ENCODE measurements at places on chromosomes 1 and 21. TPM values are rescaled to one million over a fixed set of nuclear protein-coding genes. Genes with fewer than 3 reads are reported as not detected.

DNA sequence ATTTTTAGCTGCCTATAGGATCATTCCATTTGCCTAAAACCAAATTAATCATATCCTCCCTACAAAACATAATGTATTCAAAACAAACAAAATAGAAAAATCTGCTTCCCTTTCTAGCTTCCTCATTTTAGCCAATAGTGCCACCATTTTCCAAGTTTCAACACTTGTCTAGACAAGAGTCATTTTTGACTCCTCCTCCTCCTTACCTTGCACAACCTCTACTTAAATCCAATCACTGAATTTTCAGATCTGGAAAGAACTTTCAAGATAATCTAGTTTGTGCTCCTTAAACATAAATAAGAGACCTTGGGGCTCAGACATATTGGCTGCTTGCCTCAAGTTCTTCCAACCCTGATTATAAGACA is 7.4 kb downstream of the STX6 start:
- DNase-seq, result no peak

DNA sequence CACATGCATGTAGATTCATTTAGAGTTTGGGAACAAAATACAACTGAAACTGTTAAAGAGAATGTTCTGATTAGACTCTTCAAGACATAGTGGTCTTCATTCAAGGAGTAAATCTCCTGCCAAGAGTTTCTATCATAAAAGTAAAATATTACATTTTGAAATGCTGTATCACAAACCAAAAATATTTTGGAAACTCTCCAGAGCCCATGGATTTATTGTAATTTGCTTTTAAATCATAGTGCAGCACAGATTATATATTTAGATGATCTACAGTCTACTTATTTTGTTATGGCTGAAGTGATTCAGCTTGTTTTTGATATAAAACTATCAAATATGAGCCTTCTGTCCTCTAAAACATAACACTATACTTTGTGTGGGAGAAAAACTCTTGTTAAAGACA is 105.3 kb downstream of the DISP1 start:
- no peak for DNase-seq

DNA sequence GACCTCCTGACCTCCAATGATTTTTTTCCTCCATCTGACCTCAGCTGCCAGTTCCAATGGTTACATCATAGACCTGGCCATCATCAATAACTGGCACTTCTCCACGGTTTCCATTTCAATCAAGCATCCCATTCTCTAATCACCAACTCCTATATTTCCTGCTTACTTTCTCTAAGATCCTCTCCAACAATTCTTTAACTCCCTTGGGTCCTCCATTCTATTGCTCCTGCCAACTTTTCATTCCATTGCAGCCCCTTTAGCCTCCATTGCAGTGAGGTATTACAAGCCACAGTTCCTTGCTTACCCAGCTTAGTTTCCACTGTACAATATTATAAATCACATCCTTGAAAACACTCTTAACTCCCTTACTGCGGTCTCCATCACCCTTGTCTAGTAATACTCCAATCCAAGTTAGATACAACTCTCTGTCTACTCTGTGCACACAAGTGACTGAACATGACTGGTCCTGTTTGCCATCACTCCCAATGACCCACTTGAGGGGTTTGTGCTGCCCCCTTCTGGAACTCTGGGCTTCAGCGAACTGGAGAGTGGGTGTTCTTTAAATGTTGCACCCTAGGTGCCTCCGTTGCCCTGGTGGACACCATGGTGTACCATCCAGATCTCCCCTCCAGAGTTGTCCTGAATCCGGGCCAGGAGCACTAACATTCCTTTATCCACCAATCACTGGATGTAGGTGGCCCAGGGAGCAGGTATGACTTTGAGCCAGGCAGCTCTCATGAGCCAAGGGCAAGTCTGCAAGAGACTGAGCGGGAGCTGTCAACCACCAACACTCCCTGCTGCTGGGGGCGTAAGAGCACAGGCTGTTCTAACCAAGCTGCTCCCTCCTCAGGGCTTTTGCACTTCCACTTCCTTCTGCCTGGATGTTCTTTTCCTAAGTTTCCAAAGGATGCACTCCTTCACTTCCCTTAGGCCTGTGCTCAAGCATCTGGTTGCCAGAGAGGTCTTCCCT is 3.7 kb upstream of the FNDC7 start:
- no peak for DNase-seq

- DNase-seq, result no peak
These were observed 30.6 kb downstream of the MPZL1 start for GRCh38 chr1:167752219-167752985.

DNA sequence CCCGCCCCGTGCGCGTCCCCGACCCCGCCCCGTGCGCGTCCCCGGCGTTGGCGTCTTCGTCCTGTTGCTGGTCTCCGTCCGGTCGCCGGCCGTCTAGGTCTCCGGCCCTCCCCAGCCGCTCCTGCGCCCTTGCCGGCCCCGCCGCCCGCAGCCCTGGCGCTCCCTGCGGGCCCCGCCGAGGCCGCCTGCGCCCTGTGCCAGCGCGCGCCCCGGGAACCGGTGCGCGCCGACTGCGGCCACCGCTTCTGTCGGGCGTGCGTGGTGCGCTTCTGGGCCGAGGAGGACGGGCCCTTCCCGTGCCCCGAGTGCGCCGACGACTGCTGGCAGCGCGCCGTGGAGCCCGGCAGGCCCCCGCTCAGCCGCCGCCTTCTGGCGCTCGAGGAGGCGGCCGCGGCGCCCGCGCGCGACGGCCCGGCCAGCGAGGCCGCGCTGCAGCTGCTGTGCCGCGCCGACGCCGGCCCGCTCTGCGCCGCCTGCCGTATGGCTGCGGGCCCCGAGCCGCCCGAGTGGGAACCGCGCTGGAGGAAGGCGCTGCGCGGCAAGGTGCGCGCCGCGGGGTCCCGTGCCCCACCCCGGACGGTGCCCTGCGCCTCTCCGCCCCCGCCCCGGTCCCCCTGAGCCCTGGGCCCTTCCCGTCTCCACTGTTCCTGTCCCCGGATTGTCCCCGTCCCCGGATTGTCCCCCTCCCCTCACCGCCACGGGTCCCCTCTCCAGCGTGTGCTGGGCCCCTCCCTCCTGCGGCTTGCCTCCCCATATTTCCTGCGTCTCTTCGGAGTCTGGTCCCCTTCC is at the start of gene RNF187:
Gene RNF187 (plus strand): TSS at position 47 of the 789 bp plus-strand sequence.
- no peak for DNase-seq

DNA sequence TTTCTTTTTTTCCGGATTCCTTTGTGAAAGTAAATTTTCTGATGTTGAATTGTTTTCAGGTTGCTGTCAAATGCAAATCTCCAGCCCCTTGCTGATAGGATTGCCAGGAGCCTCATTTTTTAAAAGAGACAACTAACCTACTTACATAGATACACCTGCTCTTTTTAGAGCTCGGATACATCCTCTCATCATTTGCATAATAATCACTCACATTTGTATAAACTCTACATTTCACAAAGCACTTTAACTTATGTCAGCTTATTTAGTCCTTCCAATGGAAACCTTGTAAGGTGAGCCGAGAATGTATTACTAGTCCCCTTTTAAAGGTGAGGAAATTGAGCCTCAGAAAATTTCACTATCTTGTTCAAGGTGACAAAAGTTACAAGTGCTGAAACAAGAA is 84.8 kb downstream of the KCTD3 start:
- DNase-seq, result no peak

DNA sequence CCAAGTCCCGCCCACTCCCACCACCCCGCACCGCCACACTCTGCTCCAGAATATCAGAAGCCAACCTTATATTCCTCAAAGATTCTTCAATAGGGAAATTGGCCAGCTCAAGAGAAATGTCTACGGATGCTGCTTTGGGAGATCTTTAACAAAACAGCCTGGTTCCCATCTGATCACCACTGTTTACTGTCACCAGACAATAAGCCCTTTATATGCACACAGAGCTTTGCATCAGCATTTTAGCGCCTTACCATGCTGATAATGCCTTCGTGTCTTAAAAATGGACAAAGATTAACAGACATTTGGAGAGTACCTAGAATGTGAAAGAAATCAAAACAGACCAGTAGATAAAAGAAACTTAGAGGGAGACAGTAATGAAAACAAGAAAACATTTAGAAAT is 141.7 kb upstream of the SYT6 start:
- DNase-seq, result no peak

DNA sequence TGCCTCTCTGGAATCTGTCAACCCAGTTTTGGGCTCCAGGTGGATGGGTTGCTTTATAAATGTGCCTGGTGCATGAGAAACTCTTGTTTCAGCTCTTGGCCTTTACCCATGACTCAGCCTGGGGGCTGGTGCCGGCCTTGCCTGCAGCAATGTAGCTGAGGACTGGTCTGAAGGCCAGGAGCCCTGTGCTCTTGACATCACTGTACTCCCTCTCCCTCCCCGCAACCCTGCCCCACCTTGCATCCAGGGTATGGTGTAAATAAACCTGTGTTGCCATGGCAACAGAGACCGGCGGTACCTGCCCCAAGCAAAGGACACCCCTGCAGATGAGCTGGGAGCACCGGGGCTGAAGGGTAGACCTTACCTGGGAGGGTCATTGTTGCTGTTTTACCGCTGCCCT is 13.3 kb downstream of the FAM151A start:
- no peak for DNase-seq

- no peak for DNase-seq
These were observed 256.6 kb downstream of the CTH start for GRCh38 chr1:70667494-70668170.

GRCh38 chr21:42320791-42321190 is 5.6 kb upstream of the TFF3 start:
- DNase-seq, result no peak

- no peak for DNase-seq
These were observed 108.0 kb downstream of the LBR start for GRCh38 chr1:225319871-225320270.

The C4BPA gene
- 0.95 TPM for total RNA-seq

The TMCO4 gene
- total RNA-seq, result 12.7 TPM

The FGR gene
- 3.4 TPM for total RNA-seq

Measured in urinary bladder (tissue), 4 donors.